ENCODE measurements at places on chromosomes 12 and 14. TPM values are rescaled to one million over a fixed set of nuclear protein-coding genes. Genes with fewer than 3 reads are reported as not detected.

Gene OR6C76
- not detected for total RNA-seq

Gene TPH2
- not detected for total RNA-seq

Gene ATL1
- total RNA-seq = 1.4 TPM

Gene FAM186B
- 0.32 TPM for total RNA-seq

Gene GLIPR1L1
- not detected for total RNA-seq

Gene GLS2
- not detected for total RNA-seq

Gene LUM
- total RNA-seq = 2.3 TPM

Gene RTL1
- not detected for total RNA-seq

Gene IAPP
- not detected for total RNA-seq

Gene RNF212B
- not detected for total RNA-seq

Gene RHEBL1
- total RNA-seq = 1.6 TPM

Gene BDKRB2
- 0.97 TPM for total RNA-seq

Gene KRT75
- 2.6 TPM for total RNA-seq

Measured in epithelial cell of umbilical artery (primary cell).